Fibroblast of villous mesenchyme (primary cell): ENCODE measurements at places on chromosomes 5 and 9.

DNA sequence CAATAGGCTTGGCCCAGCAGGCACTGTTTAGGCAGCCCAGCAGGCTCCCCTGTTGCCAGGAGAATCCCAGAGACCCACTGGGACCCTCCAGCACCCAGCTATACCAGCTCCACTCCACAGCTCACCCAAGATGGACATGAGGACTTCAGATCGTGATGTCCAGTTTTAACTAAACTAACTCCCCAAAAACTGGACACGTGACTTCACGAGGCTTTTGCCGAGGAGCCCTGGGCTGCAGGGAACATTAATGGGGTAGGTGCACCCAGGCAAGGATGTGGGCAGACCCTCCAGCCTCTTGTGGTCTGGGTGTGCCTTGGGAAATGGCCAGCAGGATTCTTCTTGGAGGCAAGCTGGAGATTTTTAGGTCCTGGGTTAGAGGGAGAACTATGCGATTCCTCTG is 8.9 kb upstream of the NKD2 start:
- DNase-seq: no peak

DNA sequence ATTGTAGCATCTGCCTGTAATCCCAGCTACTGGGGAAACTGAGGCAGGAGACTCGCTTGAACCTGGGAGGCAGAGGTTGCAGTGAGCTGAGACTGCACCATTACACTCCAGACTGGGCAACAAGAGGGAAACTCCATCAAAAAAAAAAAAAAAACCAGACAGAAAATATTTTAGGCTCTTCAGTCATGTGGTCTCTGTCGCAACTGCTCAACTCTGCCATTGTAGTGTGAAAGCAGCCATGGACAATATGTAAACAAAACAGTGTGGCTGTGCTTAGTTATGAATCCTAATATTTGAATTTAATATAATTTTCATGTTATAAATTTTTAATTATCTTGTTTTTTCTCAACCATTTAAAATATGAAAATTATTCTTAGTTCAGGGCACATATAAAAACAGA is 38.4 kb downstream of the ZFAND5 start:
- DNase-seq: peak; percentile 54

- no peak for DNase-seq
Observed at GRCh38 chr5:14277385-14278320, 134.5 kb downstream of the TRIO start.

GRCh38 chr5:133552925-133553525 is 59.3 kb downstream of the FSTL4 start:
- peak; percentile 48 for DNase-seq

GRCh38 chr9:27532046-27532445 is 2.4 kb upstream of the MOB3B start:
- no peak for DNase-seq

DNA sequence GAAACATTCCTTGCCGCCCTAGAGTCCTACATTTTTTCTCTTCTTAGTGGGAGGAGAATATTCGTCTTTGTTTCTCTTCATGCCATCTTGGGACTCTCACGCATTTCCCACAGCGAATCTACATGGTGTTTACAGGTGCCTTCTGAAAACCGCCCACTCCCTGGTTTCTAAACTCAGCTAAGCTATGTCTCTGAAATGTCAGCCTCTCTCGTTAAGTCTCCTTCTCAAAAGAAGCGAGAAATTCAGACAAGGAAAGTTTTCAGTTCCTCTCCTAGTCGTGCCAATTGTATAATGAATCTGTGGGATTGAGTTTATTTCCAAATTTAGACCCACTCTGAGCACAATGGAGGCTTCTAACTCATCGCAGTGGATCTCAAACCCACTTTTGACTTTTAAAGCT is 186.8 kb upstream of the NFIB start:
- DNase-seq: no peak

- no peak for DNase-seq
Observed at GRCh38 chr5:139457653-139458306, 4.8 kb downstream of the ECSCR start.

GRCh38 chr9:136281421-136282271 is 22.2 kb downstream of the CCDC187 start:
- DNase-seq: no peak
